HT1080 (cell line): ENCODE measurements at places on chromosomes 11 and 22. TPM values are rescaled to one million over a fixed set of nuclear protein-coding genes. Genes with fewer than 3 reads are reported as not detected.

DNA sequence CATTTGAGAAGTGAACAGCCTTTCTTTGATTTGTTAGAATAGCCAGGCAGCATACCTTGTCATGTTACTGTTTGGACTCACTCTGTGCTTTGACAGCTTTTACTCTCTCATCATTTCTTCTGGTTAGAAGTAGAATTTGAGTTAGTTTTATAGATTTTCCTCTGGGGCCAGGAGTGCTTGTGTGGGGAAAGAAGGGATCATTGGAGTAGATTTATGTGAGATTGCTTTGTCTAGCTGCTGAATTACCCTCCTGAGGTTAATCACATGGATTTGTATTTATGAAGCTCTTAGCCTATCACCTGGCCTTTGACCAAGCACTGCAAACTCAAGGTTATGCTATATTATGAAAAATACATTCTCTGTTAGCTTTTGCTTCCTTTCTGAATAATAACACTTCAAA, 54.3 kb downstream of the SWAP70 start:
- DNase-seq, result no peak

DNA sequence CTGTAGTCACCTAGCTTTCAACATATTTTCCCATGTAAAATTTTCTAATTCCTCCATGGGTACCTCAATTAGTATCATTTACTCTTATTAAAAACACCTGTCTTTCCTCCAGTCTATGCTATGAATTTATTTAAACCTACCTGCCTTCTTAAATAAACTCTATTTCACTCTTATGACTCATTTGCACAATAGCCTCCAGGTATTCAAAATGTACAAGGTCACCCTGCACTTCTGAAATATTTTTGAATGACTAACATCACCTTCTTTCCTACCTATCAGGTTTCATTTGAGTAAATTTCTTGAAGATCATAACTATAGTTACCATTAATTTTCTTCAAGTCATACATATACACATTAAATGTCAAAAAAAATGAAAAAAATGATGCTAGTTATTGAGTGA, 939.7 kb downstream of the DLG2 start:
- no peak for DNase-seq

- no peak for DNase-seq
Observed at GRCh38 chr11:4065601-4066377, 28.8 kb upstream of the RRM1 start.

GRCh38 chr22:17429516-17429915, 60.3 kb downstream of the CECR2 start:
- DNase-seq, result no peak

DNA sequence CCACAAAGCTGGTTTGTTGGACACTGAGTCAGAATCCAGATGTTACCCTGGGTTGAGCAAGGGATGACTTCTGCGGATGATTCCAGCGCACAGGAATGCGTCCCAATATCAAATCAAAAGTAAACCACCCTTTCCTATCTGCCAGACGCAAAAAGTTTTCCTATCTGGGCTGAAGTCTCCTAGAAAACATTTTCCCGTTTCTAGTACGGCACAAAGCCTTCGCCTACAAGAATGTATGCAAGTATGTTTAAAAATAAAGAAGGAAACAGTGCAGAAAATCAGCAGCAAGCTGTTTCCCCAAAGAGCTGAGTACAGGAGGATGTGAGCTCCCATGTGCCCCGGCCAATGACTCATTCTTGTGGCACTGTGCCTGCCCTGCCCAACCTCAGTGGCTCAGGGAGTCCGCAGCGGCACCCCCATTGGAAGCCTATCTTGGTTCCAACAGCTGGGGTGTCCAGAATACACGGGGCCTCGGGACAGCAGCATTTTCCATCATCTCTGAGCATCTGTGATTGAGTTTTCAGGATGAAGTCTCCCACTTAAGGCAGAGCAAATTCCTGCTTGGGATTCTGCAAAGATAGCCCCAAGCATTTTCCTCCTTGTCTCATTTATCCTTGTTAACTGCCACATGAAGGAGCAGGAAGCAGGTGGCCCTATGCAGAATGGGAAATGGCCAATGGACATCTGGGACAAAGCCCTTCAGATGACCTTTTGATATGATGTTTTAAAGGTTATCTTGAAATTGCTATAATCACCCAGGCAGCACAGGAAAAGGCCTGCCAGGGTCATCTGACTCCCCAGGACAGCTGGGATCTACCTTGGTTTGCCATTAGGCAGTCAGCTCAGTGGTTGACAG, 17.5 kb downstream of the KCNJ5 start:
- peak; percentile 81 for DNase-seq

GRCh38 chr11:42465623-42466022, 846.2 kb upstream of the API5 start:
- DNase-seq, result no peak

DNA sequence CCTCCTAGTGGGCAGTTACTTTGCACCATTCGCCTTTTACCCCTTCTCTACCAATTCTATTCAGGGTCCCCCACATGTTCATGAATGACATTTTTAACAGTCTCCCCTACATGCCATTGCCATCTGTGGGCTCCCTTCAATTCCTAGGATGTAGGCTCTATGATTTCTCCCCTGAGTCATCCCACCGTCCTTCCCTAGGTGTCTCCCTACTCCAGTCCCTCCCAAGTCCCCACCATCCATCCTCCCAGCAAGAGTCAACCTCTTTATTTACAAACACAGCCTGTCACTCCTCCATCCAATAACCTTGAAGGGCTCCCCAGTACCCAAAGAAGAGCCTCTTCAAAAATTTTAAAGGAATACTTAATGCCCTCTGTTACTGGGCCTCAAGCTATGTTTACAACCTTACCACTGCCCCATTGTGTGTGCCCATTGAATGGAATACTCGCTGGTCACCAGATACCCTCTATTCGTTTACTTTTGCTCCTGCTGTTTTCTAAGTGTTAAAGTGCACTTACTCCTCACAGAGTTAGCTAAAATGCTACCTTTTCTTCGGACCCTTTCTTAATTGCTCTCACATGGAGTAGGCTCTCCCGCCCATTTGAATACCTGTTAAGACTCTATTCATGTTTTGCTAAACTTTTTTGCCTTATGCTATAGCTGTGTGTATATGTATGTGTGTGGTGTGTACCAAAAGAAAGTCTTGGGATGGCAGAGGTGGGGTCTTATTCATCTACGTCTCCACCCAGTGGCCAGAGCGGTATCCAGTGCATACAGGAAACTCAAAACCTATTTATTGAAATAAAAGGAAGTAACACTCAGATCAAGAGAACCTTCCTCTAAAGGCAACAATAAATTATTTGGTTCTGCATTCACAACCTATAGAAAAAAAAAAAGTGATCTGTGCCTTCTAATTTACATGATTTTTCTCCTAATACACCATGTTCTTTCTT, 235.8 kb upstream of the CCDC90B start:
- peak; percentile 24 for DNase-seq

GRCh38 chr11:65040847-65041622, at the start of gene SAC3D1:
Gene SAC3D1, plus strand, starts transcription at chr11:65041210. Its CDS starts 83 bp downstream, at chr11:65041293.
- DNase-seq, result peak; percentile 97

GRCh38 chr22:41401781-41402648, 20.3 kb downstream of the TEF start:
- peak; percentile 54 for DNase-seq

DNA sequence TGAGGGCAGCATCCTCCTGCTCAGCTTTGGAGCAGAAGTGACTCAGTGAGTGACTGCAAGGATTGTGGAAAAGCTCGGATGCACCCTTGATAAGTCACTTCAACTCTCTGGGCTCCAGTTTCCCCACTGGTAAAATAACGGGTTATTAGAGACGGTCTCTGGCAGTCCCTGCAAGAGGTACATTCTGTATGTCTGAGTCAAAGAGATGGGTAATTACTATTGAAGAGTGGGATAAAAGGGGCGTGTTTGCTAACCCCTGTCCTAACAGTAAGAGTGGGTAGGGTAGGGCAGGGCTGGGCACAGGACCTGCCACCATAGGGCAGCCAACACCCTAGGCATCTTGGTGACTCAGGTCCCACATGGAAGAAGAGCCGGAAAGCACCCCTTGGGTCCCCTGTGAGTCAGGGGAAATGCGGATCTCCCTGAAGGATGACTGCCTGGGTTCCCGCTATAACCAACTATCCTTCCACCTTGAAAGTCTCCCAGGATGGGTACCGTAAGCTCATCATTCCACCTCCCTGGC, 7.3 kb upstream of the AHNAK start:
- peak; percentile 95 for DNase-seq

GRCh38 chr11:77752516-77752915, 68.0 kb downstream of the RSF1 start:
- no peak for DNase-seq

DNA sequence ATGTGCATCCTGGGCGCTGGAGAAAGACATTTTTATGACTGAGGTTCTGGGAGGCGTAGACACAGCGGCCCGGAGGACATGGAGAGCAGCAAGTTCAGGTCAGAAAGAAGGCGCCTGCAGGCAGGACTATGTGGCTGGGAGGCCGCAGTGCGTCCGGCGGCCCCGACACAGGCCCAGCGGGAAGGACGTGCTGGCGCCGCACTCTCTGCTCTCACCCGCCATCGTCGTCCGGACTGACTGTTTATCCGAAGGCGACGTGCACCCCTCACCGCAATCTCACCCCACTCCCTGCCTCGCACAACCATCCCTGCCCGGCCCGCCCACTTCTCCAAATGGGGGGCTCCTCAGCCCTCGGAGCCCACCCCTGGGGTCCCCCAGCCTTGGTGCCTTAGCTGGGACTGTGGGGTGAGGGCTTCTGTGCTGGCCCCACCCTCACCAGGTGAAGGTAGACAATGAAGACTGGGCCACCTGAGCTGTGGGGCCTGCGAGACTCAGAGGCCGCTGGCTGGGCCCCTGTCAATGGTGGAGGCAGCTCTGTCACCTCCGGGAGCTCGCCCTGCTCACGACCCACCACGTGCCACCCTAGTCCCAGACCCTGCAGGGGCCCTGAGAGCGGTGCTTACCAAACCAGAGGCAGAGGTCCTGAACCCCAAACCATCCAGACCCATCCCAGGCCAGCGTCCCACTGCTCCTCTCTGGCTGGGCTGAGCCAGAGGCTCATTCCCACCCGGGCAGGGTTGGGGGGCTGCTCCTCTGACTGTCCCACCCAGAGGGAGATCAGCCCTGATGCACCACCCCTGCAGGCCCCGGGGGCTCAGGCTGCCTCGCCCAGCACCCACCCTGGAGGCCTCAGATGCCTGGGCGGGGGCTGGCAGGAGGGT, 16.2 kb upstream of the MUC5B start:
- no peak for DNase-seq

DNA sequence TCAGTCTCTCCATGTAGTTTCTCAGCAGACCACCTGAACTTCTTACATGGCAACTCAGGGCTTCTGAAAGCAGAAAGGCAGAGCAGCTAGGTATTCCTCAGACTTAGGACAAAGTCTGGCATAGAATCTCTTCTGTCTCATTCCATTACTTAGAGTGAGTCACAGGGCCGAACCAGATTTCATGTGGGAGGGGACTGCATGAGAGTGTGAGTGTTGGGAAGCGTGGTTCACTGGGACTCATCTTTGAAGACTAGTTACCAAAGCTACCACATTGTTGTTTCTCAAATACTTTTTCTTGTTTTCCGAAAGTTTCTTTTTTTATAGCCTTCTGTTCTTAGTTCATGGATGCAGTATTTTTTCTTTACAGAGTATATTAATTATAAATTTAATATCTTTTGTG, 36.1 kb upstream of the SCN3B start:
- DNase-seq, result peak; percentile 68

- no peak for DNase-seq
Observed at GRCh38 chr11:61474013-61474643, 34.4 kb upstream of the LRRC10B start.

Gene SSTR3
- not detected in 2 replicates for total RNA-seq

Gene HBG2
- total RNA-seq, result 15.1 and 19.5 TPM in 2 replicates

Gene DEUP1
- not detected in 2 replicates for total RNA-seq

Gene PLEKHB1
- total RNA-seq, result 0.13 and 0.80 TPM in 2 replicates

Gene IPO7
- total RNA-seq, result 95.4 and 176 TPM in 2 replicates

Gene SCN2B
- total RNA-seq, result 0.03 TPM in 1 of 2 replicates, not detected in the other

Gene OR8J3
- not detected in 2 replicates for total RNA-seq
